Foreskin keratinocyte (primary cell): ENCODE measurements at places on chromosomes 5 and 9. TPM values are rescaled to one million over a fixed set of nuclear protein-coding genes. Genes with fewer than 3 reads are reported as not detected.

KIF27 gene
- 2.8 and 3.9 TPM in 2 replicates for total RNA-seq

TMEM171 gene
- total RNA-seq = 8.0 and 9.8 TPM in 2 replicates

ISOC1 gene
- total RNA-seq = 21.7 and 25.7 TPM in 2 replicates

NEUROG1 gene
- total RNA-seq = not detected in 2 replicates
